GM12878 (cell line): ENCODE measurements at places on chromosomes 13 and 19.
A peak's percentile ranks its signal among the peaks of the same experiment; 100 is the strongest.

DNA sequence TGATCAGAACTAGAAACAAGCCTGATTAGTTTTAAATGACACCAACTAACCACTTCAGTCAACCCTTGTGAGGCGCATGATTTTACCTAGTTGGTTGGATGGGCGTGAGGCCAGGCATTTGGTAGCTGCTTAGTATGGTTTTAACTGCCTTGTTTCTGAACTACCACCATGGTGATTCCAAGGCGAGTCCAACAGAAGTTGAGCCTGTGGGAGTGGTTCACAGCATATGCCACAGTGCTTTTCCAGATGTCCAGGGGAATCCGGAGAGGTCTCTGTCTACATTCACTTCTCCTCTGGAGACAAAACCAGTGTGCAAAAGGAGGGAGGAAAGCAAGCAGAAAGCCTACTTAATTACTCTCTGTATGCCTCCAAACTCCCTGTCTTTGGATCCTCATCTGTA lies 524.1 kb downstream of the GPC6 start:
- DNase-seq = no peak

- no peak for DNase-seq
These were observed 47.1 kb upstream of the ZNF30 start for GRCh38 chr19:34879563-34879962.

DNA sequence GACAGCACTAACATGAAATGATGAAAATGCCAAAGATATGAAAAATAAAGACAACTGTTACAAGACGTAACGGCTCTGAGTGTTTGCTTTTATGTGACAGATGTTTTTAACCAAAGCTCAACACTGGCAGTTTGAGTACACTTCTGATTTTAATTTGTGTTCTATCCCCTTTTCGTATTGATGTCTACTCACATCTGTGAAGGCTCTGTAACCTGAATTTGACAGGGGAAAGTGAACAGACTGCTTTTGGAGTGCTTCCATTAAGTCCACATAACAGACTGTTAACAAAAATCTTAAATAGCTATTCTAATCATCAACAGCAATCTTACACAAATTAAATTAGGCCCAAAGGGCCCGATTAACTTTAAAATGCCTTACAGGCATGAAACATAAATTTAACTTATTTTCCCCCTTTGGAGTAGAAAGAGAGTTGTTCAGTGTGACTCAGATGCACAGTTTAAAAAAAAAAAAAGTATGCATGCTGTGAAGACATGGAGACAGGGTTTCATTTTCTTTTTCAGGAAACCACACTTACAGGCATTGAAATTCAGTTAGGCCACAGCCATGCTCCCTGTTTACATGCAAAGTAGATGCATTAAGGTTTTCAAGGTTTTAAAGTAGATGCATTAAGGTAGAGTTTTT lies 16.3 kb upstream of the RNASEH2B start:
- no peak for DNase-seq

DNA sequence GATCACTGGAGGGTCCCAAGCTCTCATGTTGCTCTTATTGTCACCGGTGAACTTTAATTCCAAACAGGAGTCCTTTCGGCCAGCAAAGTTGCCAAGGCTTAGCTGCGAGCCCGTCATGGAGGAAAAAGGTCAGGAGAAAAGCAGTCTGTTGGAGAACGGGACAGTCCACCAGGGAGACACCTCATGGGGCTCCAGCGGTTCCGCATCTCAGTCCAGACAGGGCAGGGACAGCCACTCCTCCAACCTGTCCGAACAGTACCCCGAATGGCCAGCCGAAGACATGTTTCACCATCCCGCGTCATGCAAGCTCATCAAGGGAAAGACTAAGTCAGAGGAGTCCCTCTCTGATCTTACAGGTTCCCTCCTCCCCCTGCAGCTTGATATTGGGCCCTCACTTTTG lies 10.4 kb downstream of the ZNF91 start:
- DNase-seq = no peak

- peak; percentile 60 for DNase-seq
These were observed 15.2 kb upstream of the N4BP2L1 start for GRCh38 chr13:32443111-32443510.

- DNase-seq = no peak
These were observed 1.1 kb downstream of the BSG start for GRCh38 chr19:573519-573825.

GRCh38 chr19:4730740-4731171 lies 7.1 kb upstream of the DPP9 start:
- DNase-seq = no peak
